Stimulated activated CD8-positive, alpha-beta memory T cell treated with anti-CD3 and anti-CD28 coated beads, Interleukin-15, amount 100 ng/mL, for 24 hours (primary cell): ENCODE measurements at places on chromosomes 7 and 10.

DNA sequence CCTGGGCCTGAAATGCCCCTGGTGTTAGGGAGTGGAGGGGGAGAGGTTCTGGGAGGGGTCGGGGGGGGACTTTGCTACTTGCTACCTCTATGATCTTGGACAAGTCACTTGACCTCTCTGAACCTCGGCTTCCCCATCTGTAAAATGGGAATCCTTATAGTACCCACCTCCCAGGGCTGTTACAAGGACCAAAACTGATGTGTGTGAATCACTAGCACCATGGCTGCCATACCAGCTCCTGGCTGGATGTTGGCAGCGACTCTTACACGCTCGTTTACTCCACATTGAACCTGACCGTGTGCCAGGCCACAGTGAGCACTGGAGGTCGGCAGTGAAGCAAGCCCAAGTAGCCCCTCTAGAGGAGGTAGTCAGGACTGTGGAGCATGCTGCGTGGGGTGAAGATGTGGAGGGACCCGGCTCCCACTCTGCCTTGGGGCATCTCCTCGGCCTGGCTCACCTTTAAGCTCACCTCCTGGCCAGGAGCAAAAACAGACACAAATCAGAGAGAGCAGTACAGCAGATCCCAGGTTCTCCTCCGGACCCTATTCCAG lies 28.9 kb downstream of the PPIF start:
- no peak for DNase-seq

DNA sequence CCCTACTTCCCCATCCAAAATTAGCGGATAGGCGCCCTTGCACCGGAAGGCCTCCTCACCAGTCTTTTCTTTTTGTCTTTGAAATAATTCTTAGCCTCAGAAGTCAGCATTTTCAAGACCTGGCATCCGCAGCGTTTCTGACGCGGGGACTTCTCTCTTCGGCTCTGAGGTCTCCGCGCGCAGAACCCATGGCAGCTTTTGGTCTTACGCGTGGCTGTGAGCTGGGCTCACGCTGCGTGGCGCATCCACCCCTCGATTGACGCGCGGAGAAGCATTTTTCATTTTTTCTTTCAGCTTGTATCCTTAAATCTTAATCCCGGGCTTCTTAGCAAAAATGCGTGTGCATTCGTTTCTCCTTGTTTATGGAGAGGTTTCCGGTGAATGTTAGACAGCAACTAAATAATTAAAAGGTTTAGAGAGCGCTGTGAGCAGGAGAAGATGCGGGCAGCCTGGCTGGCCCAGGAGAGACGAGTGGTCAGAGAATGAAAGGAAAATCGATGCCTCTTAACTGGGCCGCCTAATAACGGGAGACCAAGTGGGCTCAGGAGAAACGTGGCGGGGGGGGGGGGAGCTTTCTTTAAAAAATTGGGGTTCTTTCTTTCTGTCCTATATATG lies 2.0 kb upstream of the GATA3 start:
- DNase-seq, result no peak

GRCh38 chr7:4247106-4247876 lies 434.8 kb upstream of the FOXK1 start:
- no peak for DNase-seq

- DNase-seq, result no peak
Measured at GRCh38 chr10:24318517-24318916, 109.6 kb downstream of the KIAA1217 start.

DNA sequence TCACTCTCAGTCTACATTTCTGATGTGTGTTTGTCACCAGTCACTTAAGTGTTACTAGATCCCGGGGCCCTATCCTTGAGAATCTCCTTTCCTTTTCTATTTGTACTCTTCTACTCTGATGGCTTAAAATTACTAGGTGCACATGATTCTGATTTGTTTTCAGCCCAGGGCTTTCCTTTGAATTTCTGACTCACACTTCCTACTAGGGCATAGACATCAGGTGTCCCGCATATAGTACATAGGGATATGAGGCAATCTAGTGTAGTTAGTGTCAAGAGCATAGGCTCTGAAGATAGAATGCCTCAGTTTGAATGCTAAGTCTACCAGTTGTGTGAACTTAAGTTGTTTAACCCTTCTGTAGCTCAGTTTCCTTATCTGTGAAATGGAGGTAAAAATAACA lies 49.4 kb upstream of the LRRN3 start:
- DNase-seq, result no peak

DNA sequence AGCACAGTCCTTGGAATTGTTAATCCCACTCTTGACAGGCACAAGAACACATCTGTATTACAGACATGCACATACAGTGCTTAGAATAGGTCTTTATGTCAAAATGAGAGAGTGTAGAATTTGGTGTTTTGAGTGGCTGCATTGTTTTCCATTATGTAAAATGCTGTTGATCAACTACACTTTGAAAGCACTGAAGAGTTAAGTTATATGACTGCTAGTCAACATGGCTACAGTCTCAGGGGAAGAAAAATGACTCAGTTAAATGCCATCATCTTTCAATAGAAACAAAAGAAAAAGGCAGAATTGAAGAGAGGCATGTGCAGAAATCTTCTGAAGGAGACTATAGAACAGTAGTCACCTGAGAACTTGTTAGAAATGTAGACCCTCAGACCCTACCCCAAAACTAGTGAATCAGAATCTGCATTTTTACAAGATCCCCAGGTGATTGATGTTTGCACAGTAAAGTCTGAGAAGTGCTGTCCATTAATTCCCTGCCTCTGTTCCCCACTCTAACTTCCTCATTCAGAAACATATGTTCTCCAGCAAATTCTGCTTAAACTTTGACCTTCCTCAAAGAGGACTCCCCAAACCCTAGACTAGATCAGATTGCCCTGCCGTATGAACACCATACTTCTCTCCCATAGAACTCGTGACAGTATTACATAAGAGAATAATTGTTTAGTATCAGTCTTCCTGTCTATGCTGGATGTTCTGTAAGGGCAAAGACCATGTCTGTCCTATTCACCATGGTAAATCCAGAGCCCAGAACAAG lies 16.0 kb downstream of the SND1 start:
- DNase-seq, result no peak
